ENCODE measurements at places on chromosomes 4 and X.

GRCh38 chr4:68589790-68590189 lies 13.7 kb upstream of the UGT2B17 start:
- DNase-seq, result no peak

- no peak for DNase-seq
These were observed 339.0 kb upstream of the BOD1L1 start for GRCh38 chr4:13966231-13967195.

DNA sequence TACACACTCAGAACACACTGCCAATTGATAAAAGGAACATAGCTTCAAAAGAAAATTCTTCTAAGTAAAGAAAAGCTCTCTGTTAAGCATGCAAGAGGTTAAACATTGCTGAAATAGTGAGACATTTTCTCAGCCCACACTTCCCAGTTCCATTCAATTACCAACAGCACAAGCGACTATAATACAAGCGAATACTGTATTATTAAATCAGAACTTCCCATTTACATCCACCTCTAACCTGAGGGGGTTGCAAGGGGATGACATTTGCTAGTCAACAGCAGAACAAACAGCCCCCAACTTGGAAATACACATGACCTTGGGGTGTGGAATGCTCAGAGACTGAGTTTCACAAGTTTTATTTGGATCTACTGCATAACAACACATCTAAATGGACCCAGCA lies 1.1 kb downstream of the FSTL5 start:
- no peak for DNase-seq

DNA sequence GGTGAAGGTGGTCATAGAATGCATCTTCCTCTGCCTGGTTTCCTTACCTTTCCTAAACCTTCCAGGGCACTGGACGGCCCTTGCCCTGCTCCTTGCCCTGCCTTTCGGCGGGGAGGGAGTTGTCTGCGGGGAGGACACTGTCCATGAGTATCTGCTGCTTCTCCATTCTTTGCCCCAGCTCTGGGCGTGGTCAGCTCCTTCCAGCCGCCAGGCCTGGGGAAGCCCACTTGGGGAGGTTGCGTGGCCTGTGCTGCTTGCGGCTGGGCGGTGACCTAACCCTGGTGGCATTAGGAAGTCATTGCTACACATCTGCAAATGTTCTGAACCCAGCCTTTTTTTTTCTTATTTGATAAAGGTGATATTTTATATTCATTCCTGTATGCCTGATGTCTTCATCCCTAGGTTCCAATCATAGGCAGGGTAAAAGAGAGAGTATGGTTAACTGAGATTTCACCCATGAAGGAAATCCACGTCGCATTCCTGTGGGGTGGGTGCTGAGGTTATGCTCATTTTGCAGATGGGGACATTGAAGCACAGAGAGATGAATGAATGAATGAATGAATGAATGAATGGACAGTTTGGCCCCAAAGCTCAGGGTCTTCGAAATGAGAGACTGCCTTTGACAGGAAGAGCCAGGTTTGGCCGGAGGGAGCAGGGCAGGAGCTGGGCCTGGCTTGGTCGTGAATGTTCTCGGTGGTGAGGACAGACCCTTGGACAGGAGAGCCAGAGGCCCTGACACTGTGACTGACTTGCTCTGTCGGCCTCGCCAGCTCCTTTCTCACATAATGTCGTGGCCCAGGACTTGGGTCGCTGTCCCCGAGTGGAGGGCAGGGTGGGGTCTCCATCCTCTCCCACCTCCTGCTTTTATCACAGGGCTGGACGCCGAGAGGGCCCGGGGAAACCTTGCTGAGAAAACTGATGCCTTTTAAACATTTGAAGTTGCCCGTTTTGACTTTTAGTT lies 57.8 kb upstream of the GPR78 start:
- no peak for DNase-seq

DNA sequence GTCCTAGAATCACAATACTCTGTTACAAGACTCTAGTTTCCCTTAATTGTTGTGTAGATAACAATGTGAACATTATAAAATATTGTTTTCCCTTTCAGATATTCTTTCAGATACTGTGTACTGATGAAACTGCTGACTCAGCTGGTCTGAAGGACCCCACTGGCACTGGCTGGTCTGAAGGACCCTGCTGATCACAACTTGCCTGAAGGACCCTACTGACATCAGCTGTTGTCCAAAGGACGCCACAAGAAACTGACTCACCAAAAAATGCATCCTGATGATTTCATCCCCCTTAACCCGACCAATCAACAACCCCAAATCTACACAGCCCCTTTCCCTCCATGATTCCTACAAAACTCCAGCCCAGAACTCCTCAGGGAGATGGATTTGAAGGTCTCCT lies 258.8 kb upstream of the GNPDA2 start:
- no peak for DNase-seq

DNA sequence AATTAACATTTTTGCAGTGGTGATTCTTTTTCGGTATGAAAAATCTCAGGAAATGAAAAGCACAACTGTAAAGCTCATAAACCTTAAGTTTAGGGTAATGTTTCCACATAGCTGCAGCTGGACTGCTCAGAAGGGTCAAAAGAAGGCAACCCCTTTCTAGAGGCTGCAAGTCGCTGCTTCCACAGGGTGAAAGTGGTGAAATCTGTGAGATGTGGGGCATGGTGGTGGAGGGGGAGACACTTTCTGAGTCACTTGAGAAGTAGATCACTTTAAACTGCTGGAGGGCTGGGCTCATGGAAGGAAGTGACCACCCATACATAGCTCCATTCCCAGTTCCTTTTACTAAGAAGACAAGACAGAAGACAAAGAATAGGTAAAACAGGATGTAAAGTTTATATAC lies 8.7 kb downstream of the SFRP2 start:
- DNase-seq, result no peak

- DNase-seq, result peak; percentile 26
These were observed 58.4 kb upstream of the NEIL3 start for GRCh38 chr4:177251237-177251636.

DNA sequence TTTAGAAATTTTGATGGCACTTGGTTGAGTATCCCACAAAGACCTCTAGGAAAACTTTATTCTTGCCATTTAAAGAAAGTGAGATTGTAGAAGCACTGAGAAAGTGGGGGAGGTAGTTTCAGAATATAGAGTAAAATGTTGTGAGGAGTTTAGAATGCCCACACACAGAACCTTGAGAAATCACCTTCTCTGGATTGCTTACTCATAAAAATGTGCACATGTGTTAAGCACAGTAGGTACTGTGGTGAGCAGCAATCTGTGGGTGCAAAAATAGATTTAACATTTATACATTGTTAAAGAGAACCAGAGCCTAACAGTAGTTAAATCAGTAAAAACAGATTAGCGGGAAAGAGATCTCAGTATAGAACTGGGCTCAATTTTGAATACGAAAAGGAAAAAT lies 201.2 kb upstream of the NWD2 start:
- no peak for DNase-seq

GRCh38 chrX:74250574-74250973 lies 53.4 kb upstream of the ZCCHC13 start:
- DNase-seq, result no peak

DNA sequence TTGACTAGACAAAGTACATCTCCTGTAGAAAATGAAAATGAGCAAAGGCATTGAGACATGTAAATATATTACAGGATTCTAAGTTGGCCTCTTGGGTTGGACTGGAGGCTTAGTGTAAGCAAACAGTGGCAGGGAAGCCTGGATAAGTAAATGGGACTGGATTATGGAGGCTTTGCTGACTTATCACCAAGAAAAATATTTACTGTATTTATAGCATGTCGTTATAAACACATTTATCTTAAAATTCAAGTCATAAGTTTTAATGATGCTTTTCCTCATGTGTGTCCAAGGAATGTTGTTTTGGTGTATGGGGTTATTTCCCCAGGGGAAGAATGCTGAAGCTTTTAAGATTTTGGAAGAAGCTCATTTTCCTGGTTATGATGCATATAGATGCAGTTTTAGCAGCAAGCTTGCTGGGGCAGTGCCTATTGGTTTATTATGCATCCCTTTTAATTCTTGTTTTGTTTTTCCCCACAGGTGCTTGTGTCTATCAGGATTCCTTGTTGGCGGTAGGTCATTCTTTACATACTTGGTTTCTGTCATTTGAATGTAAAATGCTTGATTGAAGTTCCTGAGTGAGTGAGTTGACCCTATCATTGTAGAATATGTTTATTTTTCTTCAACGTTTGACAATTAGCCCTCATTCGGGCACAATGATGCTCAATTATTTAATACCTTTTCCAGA lies 8.5 kb downstream of the FRAS1 start:
- DNase-seq, result no peak

DNA sequence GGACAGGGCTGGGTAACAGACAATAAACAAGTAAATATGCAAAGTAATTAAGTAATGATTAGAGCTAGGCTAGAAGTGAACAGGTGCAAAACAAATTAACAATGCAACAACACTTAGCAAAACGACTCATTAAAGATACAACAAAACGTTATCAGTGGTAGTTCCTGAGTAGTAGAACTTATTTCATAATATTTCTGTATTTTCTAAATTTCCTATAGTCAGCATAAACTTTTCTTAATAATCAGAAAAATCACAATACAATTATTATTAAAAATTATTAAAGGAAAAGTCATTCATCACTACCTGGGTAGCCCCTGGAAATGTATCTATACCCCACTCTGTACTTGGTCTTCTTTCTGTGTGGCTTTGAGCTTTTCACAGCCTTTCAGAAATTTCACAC lies 166.6 kb downstream of the GBA3 start:
- no peak for DNase-seq

Data from activated CD4-positive, alpha-beta T cell treated with anti-CD3 and anti-CD28 coated beads for 48 hours (primary cell).